EL (cell line): ENCODE measurements at places on chromosomes 1 and 21.
A peak's percentile ranks its signal among the peaks of the same experiment; 100 is the strongest.

DNA sequence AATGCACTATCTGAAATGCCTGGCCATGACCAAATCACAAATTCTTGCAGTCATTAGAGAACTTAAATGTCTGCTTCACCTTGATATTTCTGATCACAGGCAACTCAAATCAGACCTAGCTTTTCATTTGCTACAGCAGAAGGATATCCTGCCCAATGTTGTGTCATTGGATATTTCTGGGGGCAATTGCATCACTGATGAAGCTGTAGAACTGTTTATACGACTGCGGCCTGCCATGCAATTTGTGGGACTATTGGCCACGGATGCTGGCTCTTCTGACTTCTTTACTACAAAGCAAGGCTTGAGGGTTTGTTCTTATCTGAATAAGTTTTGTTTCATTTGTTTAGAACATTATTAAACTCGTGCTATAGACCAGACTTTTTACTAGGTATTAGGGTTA is 14.9 kb downstream of the ZYG11A start:
- no peak for DNase-seq

GRCh38 chr1:217910791-217911320 is 279.7 kb downstream of the SPATA17 start:
- no peak for DNase-seq

DNA sequence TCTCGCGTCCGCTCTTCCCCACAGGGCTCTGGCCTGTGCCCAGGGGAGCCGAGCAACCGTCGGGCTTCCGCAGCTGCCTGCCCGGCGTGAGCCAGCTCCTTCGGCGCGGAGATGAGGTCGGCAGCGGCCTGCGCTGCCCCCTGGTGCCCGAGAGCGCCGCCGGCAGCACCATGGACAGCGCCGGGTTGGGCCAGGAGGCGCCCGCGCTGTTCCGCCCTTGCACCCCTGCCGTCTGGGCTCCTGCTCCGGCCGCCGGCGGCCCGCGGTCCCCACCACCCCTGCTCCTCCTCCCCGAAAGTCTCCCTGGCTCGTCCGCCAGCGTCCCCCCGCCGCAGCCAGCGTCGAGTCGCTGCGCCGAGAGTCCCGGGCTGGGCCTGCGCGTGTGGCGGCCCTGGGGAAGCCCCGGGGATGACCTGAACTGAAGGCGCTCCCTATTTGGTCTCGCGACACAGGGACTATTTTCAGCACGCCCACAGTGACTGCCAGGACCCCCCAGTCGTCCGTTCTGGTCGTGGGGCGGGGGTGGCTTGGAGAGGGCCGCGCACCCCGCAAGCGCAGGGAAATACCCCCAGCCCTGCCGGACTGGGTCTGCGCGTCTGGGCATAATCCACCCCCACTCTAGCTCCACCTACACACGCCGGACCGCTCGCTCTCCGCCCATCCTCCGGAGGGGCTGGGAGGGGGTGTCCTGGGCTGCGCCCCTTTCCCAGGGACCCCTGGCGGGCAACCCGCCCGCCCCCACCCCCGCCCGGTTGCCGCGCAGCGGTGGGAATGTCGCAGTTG is 1.3 kb downstream of the HES3 start:
- DNase-seq = peak; percentile 79

GRCh38 chr1:206526064-206526911 is 19.0 kb downstream of the RASSF5 start:
- DNase-seq = no peak

DNA sequence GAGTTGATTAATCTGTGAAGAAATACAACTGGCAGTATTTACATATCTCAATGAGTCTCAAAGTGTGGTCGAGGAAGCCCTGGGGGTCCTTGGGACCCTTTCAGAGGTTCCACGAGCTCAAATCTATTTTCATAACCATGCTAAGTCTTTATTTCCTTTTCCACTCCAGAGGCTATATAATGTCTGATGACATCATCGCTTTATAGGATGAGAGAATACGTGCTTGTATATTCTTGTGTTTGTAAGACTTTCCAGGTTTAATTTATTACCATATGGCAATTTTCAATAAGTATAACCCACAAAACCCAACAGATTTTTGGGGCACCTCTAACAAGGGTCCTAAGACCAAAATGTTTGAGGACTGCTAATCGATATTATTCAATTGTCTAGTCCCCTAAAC is 1.4 kb upstream of the SLC19A2 start:
- DNase-seq = no peak

- DNase-seq = no peak
These were observed 45.9 kb downstream of the PIK3R3 start for GRCh38 chr1:46086576-46086975.

GRCh38 chr1:82465024-82465423 is 664.3 kb downstream of the ADGRL2 start:
- DNase-seq = no peak

DNA sequence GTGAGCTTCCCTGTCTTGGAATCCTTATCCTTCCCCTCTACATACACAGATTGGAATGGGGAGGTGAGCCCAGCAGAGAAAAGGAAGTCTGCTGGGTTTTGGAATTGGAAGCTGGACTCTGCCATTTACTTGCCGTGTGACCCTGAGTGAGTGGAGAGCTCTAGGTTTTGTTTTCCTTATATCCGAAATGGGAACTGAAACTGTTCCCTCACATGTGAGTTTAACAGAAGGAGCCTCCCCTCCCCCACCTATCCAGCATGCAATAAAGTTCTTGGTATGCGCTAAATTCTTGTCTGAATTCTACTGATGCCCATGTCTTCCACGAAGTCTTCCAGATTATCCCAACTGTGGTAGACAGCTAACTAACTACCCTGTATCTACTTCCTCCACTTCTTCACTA is 58.7 kb downstream of the NENF start:
- DNase-seq = no peak

DNA sequence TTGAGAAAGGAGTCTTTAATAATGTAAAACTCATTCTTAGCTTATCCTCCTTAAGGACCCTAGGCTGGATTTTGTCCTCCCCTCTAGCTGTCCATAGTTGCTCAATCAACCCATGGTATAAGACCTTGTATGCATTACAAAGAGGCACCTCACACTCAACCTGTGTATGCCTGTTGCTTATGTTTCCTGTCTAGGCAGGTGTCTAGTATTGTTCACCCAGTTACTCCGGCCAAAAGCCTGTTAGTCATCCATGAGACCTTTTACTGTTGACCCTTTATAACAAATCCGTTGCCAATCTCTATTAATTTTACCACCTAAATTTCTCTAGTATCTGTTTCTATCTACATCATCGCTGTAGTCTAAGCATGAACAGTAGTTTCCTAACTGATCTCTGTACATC is 3.7 kb downstream of the LYPLAL1 start:
- DNase-seq = no peak

GRCh38 chr21:36841866-36842265 is 124.6 kb downstream of the HLCS start:
- DNase-seq = peak; percentile 70

DNA sequence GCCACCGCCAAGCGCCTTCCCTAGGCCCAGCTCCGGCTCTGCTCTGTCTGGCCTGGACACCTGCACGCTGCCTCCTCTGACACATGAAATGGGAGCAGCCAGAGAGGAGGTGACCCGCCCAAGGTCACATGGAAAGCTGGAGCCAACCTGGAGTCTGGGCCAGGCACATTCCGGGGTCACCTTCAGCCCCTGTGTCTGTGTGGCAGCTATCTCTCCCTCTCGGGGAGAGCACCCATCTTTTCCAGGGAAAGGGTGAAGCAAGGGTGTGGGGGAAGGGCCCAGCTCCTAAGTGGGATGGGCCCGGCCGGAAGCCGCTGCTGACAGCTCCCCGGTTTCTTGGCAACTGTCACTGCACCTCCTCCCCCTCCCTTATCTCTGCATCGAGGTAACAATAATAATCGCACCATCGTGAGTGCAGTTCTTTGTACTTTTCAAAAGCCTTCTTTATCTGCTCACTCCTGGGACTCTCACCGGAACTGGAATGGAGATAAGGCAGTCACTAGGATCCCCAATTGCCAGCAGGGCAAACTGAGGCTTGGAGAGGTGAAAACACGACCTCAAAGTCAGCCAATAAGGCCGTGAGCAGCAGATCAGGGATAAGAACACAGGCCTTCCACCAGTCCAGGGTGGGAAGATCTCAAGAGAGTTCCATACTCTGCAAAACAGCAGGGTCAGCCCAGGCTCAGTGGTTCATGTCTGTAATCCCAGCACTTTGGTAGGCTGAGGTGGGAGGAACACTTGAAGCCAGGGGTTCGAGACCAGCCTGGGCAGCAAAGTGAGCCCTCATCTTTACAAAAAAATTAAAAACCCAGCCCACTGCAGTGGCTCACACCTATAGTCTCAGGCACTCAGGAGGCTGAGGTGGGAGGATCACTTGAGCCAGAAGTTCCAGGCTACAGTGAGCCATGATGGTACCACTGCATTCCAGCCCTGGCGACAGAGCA is 36.9 kb downstream of the RAP1GAP start:
- DNase-seq = no peak

GRCh38 chr1:223845037-223845809 is 524 bp downstream of the TP53BP2 start:
- DNase-seq = peak; percentile 54

GRCh38 chr1:94614996-94615395 is 73.4 kb upstream of the F3 start:
- peak; percentile 20 for DNase-seq

DNA sequence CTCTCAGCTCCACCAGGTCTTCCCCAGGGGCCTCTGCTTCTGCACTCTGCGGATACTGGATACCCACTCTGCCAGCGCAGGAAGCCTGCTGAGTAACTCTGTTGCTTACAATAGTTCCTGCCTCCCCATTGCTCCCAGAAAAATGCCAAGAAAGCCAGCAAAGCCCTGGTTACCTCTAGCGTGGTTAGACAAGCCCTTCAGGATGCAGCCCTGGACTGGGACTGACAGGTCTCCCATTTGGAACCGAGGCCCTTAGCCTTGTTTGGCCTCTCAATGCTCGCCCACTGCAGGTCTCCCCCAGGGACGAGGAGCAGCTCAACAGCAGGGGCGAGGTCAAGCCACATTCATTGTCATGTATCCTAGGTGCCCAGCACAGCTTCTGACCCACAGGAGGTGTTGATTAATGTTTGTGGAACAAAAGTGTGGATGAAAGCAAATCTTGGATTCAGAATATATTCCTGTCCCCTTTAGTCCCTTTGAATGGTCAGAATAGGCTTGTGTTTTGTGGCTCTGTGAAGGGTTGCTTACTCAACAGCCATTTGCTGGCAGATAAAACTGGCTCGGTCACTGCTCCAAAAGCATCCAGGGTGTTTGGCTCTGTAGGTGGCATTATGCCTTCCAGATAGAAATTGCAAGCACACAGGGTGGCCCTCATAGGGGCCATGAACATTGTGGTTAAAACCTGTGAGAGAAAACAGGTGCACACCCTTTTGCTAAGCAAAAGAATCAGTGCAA is 58.9 kb downstream of the C1orf198 start:
- no peak for DNase-seq

GRCh38 chr1:11397151-11397901 is 81.6 kb upstream of the DISP3 start:
- DNase-seq = no peak

DNA sequence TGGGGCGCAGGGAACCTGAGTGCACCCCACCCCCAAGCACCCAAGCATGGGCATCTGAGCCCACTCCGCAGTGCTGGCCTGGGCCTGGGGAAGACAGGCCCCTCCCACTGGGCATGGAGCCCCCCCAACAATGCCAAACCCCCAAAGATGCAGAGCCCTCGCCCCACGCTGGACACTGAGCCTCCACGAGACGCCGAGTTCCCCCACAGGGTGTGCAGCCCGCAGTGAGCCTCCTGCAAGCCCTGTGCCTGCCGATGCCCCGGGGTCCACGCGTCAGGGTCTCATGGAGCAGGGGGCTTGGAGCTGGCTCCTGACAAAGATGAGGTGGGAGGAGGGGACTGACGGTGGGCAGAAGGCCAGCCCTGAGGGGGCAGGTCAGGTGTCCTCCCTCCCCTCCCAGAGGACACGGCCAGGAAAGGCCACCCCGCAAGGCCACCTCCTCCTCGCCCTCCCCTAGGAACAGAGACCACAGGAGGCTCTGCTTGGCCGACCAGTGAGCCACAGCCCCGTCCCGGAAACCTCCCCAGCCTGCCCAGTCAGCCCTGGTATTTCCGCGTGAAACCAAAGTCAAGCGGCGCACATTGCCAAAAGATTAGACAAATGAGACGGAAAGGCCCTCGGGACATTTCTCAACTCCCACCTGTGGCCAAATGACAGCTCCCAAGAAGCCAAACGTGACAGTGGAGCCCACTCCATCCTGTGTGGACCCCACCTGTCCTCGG is 33.4 kb downstream of the MEGF6 start:
- DNase-seq = no peak
